ENCODE measurements at places on chromosomes 5 and 9. TPM values are rescaled to one million over a fixed set of nuclear protein-coding genes. Genes with fewer than 3 reads are reported as not detected.
A peak's percentile ranks its signal among the peaks of the same experiment; 100 is the strongest.

Gene CLPTM1L
- 53.0 TPM for total RNA-seq

Gene PRUNE2
- 2.9 TPM for total RNA-seq

Gene PCDHB13
- total RNA-seq, result 2.7 TPM

Gene OR1J2
- total RNA-seq, result not detected

Gene OMD
- 5.5 TPM for total RNA-seq

Gene ZNF462
- total RNA-seq, result 45.5 TPM

Gene ADAMTS12
- 1.3 TPM for total RNA-seq

Gene SEMA6A
- 7.2 TPM for total RNA-seq

Gene UNC5A
- not detected for total RNA-seq

Gene TMEM8B
- total RNA-seq, result 18.2 TPM

Gene PRLR
- total RNA-seq, result 1.1 TPM

Gene GNE
- total RNA-seq, result 10.8 TPM

Gene SPATA31A3
- total RNA-seq, result not detected

Gene HSPB3
- total RNA-seq, result 500 TPM

Gene DOK3
- 2.1 TPM for total RNA-seq

DNA sequence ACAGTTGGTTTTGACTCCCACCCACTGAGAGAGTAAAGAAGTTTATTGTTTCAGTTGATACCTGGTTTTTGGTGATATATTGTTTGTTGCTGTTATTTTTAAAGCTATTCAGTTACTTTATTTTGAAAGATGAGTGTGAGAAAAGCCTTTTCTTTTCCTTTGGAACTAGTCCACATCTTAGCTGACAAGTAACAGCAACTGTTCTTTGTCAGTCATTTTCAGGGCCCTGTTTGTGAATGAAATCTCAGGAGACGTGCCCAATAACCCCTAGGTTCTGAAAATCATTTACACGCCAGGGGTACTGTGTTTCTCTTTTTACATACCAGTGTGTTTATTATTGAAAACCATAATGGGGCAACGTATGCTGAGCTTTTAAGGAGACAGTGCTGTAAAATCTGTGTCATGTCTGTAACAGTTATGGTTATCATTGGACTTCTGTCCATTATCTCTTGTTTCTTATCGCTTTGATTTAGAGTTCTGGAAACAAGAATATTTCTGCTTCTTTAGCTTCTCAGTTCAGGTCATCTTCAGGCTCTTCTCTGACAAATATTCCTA is 75.0 kb downstream of the LIX1 start:
- no peak for DNase-seq

DNA sequence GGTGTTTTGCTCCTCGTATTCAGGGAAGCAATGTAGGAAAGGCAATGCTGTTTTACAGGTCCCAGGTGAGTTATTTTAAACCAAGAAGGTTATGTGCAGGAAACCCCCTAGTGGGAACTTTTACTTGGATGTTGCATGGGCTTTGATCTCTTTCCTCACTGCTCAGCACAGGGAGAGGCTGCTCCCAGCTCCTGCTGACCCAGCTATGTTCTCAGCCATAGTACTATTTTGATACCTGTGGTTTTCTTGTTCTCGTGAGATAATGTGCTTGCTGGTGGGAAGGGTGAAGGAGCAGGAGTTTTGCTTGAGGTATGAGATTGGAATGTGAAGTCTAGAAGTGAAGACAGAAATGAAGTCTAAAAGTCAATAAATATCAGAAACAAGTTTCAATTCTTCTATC is 265.6 kb upstream of the FBXL7 start:
- DNase-seq, result no peak

GRCh38 chr5:141508440-141508797 is 19.5 kb downstream of the PCDHGC5 start:
- DNase-seq, result no peak

GRCh38 chr5:393846-394275 is 49.1 kb upstream of the EXOC3 start:
- no peak for DNase-seq

GRCh38 chr5:68708842-68709170 is 385.0 kb upstream of the SLC30A5 start:
- DNase-seq, result no peak

DNA sequence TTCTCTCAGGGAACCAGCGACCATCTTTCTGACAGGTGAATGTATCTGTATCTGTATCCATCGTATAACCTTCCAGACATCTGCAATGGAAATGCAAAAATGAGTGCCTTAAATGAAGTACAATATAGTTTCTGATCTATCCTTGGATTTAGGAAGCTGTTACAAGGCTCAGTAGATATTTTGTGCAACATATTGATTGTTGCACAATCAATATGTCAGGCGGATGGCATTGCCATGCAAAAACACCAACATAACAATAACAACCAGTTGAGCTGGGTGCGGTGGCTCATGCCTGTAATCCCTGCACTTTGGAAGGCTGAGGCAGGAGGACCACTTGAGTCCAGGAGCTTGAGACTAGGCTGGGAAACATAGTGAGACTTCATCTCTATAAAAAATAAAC is 66.8 kb upstream of the TXNDC8 start:
- DNase-seq, result no peak

DNA sequence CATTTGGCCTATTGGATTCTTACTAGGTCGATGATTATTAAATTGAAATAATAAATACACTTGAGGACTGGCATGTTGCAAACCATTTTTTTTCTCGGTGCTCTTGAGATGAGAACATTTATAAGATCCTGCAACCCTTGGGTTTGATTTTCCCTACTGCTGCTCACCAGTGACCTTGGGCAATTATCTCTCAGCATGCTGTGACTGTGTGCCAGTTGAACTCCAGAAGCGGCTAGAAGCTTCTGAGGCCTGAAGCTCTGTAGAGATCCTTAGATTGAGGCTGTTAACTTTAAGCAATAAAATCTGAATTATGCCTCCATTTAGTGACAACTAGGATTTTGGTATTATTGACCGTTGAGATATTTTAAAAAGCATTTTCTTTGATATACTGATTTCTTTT is 489.8 kb downstream of the MAT2B start:
- DNase-seq, result no peak

DNA sequence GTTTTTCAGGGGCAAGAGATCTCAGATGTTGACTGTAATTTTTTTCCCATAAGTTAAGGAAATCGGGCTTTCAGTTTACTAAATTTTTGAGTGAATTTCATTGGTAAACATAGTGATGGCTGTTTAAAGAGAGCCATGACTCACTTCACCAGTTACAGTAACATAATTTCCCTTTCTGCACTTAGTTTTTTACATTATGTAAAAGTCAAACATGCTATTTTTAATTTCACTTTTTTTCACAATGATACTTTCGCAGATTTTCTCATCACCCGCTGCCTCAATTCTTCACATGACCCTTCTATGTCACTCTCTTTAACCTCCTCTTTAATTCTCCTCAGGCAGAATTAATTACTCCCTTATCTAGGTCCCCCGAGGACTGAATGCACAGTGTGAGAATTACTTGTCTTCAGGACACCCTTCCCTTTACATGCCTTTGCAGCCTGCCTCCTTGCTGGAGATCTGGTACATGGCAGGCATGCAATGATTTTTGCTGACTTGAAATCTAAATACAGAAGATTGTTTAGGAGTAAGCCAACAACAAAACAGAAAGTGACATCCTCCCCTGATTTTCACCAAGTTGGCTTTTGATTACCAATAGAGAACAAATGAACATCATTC is 217.5 kb upstream of the S1PR3 start:
- DNase-seq, result no peak

DNA sequence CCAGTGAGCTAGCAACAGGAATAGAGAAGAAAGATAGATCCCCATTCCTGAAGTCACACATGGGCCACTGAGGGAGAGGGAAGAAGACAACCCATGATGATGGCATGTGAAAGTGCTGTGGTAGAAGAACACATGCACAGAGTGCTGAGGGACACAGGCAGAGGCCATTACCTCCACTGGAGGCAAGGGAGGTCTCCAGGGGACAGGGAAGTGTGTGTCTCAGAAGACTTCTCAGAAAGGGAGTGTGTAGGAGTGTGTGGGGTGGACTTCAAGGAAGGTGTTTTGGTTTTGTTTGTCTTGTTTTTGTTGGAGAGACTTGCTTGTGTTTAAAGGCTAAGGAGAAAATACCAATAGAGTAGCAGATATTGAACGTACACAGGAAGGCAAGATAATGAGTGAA is 77.0 kb upstream of the SMARCA2 start:
- DNase-seq, result no peak

- DNase-seq, result no peak
Observed at GRCh38 chr9:121354762-121355161, 15.3 kb downstream of the STOM start.

GRCh38 chr9:130461218-130461630 is 16.5 kb downstream of the ASS1 start:
- DNase-seq, result peak; percentile 47

DNA sequence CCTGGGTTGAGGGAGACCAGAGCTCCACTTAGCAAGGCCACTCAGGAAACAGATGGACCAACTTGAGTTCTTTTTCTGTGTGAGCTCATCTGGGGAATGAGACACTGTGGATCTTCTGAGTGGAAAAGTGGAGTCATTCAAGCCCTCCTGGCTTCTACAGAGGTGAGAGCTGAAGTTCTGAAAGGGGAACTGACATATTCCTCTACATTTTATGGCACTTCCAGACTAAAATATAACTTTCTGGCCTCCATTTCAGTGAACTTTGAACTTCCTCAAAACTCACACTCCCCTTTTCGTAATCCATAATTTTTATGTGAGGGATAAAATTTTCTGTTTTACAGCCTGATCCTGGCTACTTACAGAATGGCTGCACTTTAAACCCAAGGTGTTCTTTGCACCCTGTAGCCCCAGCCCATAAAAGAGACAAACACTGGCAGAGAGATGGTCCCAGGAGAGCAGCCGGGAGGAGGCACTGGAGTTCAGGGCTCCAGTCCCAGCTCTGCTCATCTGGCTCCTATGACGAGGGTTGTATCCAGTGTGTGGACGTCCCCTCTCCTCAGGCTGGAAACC is 10.8 kb downstream of the SPAAR start:
- no peak for DNase-seq

DNA sequence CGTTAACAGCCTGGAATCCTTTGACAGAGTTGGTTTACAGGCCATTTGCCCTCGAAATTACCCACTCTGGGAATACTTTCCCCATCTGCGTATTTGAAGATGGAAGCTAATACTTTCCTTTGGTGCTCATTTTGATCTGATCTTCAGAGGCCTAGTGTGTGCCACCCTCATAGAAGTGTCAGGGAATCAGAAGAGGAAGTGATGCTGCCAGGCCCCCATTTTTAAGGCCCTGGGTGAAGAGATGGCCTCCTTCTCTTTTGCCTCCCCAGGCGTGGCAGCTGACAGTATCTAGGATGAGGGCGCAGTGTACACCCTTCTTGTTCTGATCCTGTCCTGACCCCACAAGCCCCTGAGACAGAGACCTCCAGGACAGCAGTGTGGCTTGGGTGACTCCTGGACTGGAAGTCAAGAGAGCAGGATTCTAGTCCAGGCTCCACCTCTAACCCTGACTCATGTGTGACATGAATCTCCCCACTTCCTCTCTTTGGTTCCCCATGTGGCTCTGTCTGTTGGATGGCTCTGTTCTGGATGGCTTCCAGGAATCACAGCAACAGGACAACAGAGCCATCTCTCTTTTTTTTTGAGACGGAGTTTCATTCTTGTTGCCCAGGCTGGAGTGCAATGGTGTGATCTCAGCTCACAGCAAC is 27.8 kb downstream of the CSF1R start:
- DNase-seq, result no peak

DNA sequence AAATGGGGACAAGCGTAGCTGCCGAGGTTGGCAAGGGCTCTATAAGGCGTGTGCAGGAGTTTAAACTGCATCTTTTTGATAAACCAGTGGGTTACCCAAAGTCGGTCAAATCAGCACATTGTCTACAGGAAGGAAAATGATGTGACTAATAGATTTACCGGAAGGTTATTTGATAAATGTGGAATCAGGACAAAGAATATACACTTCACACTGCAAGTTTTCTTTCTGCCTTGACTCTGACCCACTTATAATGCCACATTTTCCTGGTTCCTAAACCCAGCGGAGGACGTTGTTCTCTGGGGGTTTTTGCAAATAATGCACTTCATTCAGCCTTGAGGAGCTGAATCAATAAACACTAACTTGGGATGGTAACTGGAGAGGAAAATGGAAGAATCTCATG is 76.8 kb downstream of the TTLL11 start:
- DNase-seq, result no peak

DNA sequence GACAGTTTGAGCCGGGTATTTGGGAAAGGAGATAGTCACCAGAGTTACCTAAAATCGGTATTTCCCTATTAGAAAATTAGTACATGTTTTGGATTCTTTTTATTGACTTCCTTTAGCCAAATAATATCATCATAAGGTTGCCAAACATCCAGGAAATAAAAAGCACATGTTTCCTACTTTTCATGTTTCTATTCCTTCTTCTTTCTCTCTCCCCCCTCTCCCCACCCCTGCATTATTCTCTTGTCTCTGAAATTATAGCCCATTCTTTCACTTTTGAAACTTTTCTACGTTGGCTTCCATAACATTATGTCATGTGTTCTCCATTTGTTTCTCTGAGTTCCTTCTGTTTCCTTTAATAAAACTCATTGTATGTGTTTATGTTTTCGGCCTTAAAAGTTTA is 161.9 kb downstream of the ALDH1A1 start:
- no peak for DNase-seq

DNA sequence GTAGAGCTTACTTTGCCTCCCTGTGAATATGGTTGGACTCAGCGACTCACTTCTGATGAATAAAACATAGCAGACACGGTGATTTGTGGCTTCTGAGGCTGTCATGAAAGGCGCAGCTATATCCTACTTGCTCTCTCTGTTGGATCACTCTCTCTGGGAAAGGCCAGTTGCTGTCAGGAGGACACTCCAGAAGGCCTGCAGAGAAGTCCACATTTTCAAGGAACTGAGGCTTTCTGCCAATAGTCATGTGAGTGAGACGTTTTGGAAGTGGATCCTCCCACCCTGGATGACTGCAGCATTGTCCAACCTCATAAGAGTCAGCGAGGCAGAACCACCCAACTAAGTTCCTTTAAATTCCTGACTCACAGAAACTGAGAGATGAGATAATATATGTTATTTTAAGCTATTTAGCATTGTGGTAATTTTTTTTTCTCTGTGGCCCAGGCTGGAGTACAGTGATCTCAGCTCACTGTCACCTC is 156.0 kb upstream of the MAST4 start:
- DNase-seq, result peak; percentile 68

- no peak for DNase-seq
Observed at GRCh38 chr5:134455466-134455865, 43.8 kb upstream of the CDKN2AIPNL start.

- DNase-seq, result peak; percentile 87
Observed at GRCh38 chr9:131608493-131609037, 63.2 kb downstream of the PRRT1B start.

DNA sequence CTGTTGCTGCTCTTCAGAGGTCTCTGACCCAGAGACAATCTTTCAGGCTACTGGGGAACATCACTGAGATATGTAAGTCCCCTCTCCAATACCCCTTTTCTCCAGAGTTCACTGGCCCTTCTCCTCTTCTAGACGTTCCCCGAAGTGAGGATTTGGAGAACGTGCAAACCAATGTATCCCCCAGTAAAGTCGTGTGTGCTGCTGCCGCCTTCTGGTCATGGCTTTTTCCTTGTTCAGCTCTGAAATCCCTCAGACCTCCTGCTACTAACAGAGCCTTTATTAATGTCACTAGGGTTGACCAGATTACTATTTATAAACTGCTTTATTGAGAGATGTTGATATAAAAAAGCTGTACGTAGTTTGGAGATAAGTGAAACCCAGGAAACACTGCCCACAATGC is 1028.6 kb downstream of the CDH9 start:
- DNase-seq, result no peak
